ENCODE measurements at places on chromosomes 5 and 9.

DNA sequence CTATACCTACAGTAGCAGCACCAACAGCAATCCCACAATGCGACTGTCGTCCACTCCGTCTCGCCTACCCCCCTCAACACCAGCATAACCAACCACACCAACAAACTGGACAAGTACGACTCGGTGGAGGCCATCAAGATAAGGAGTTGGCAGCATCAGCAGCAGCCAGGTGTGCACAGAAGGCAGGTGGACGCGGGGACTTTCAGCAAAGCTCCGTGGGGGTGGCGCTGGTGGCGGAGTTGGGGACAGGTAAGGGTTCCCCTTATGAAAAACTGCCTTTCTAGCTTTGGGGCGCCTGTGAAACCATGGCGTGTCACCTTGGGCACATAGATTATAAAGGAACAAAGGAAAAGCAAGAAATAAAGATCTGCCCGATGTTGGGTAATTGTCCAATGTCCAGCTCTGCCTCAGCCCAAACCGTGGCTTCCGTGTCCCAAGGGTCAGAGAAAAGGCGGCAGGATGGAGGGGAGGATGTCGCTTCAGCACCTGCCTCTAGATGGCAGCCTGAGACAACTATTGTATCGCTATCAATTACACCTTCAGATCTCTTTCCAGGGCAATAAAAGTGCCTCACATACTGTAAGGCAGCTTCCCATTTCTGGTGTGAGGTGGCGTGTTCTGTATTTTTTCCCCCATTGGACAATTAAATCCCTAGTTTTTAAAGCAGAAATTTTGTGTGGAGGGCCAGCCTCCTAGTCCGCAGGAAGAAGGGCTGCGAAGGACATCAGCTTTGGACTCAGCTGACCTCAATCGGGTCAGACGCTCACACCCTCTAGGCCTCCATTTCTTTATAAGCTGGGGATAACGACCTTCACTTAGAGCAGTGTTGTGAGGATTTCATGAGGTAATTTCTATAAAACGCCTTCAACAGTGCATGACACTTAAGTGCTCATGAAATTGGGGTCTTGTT, 58.8 kb downstream of the MTRR start:
- DNase-seq, result no peak

- DNase-seq, result no peak
These were observed 232.0 kb upstream of the ANKRD55 start for GRCh38 chr5:56464935-56465768.

DNA sequence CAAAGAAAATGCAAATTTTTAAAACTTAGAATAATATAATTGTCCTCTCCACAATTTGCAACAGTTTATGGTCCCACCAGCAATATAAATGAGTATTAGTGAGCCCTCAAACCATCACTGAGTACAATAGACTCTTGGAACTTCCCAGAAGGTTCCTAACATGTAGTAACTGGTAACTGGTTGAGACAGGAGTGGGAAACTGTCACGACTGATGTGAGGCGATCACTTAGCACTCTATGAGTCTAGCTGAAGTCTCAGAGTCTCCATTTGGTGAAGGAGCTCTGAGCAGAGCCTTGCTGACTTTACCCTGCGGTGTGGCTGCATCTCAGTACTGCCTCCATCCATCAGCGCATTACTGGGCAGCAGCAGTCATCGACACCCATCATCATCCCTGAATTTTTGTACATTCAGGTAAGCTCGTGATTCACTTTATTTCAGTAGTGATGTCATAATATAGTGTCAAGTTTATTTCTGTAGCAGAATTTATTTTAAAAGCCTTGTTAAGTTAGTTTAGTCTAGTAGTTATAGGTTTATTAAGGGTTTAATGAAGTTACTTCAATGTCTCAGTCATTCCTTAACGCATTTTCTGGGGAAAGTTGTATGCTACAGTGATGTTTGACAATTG, 76.6 kb upstream of the ABCA1 start:
- DNase-seq, result no peak

- DNase-seq, result no peak
These were observed 12.9 kb downstream of the GRXCR2 start for GRCh38 chr5:145859897-145860296.

DNA sequence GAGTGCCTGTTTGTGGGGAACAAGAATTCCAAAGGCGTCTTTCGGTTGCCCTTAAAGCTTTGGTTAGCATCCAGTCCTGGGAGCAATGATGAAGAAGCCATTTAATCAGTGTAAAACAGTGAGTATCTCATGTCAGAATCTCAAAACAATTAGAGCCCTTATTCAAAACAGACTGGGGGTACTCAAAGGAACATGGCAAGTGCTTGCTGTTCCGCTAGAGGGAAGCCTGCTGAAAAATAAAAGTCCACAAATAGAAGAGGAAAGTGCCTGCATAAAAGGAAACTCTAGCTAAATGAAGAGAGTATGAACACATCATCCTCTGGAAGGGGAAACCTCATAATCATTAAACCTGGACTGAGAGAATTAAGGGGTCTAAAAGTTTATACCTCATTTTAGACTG, 26.4 kb downstream of the FBXL7 start:
- DNase-seq, result no peak

GRCh38 chr9:3458806-3459475, 66.9 kb downstream of the RFX3 start:
- DNase-seq, result no peak

GRCh38 chr9:131436376-131436775, 42.5 kb downstream of the PRRC2B start:
- DNase-seq, result no peak

DNA sequence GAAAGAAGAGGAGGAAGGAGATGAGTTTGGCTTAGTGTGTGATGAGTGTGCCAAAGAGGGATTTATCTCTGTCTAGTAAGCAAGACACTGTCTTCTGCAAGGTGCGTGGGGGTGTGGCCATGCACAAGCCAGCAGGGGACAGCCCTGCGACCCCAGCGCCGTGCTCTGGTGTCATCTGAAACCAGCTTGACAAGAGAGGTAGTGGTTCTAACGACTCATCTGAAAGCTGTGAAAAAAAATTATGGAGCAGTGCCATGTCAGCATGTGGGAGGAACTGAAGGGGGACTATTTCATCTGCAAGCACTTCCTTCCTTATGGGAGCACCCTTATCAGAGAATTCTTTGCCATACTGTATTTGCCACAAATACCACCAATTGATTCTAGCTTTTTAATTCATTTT, 398.6 kb downstream of the PSAT1 start:
- no peak for DNase-seq

- DNase-seq, result no peak
These were observed 8.9 kb downstream of the SRP19 start for GRCh38 chr5:112869948-112870347.

GRCh38 chr9:93891050-93891449, 64.1 kb downstream of the BARX1 start:
- no peak for DNase-seq

DNA sequence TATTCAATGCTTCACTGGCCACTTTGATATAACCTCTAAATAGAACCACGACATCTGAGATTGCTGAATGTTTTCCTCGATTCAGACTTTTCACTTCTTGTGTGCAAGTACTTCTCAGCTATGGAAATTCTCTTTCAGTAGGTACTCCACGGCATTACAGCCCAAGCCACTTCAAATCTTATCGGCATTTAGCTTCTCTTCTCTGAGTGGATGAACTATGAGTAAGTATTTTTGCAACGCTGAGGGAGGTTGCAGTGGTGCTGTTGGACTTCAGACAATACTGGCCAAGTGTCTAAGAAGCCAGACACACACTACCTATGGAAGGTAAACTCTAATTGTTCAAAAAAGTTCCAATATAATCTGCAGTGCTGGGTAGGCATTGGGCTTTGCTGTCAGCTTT, 60.1 kb downstream of the FBN2 start:
- DNase-seq, result no peak

DNA sequence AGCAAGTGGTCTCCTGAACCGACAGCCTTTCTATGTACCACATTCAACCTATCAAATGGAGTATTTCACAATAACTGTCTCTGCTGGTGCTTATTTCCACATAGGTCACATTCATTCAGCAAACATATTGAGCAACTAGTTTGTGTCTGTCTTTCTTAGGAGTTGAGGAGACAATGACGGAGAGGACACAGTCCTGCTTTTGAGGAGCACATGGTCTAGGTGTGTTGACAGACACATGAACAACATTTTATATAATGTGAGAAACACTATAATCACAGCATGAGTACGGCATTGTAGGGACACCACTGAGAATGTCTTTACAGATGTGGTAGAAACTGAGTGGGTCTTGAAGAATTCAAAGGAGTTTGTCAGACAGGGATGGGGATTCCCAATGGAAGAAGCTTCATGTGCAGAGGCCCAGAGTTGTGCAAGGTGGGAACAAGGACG, 28.5 kb downstream of the NFIL3 start:
- DNase-seq, result no peak

GRCh38 chr9:72574156-72574810, 52.9 kb downstream of the TMC1 start:
- DNase-seq, result no peak

- DNase-seq, result no peak
These were observed 195.4 kb downstream of the MPDZ start for GRCh38 chr9:13083963-13084528.

- no peak for DNase-seq
These were observed 14.4 kb upstream of the ZNF131 start for GRCh38 chr5:43106290-43106638.

DNA sequence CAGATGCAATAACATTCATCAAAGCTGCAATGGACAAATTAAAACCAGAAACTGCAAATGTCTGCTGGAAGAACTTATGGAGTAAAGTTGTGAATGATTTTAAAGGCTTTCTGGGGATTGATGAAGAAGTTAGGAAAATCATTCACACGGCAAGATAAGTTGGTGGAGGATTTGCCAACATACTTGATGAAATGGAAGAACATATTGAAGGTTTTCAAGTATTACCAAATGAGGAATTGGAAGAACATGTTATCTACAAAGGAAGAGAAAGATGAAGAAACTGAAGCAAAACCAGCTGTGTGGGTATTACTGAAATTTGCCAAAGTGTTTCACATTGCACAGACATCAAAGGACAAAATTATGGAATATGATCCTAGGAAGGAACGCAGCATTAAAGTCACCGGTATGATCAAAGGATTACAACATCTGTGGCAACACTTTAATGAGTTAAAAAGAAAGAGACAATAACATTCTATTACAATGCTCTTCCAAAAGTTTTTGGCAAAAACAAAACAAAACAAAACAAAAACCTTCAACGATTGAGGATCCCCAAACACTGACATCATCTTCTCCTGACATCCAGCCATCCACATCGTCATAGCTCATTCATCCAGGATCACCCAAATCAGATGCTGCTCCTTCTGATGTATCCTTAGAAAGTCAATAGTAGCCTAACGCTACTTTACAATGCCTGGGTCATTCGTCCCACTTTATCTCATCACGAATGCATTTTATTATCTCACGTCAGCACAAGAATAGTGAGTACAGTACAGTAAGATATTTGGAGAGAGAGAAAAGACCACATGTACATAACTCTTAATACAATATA, 61.3 kb upstream of the SMC5 start:
- no peak for DNase-seq

GRCh38 chr9:87461256-87461655, 36.4 kb upstream of the DAPK1 start:
- DNase-seq, result no peak

DNA sequence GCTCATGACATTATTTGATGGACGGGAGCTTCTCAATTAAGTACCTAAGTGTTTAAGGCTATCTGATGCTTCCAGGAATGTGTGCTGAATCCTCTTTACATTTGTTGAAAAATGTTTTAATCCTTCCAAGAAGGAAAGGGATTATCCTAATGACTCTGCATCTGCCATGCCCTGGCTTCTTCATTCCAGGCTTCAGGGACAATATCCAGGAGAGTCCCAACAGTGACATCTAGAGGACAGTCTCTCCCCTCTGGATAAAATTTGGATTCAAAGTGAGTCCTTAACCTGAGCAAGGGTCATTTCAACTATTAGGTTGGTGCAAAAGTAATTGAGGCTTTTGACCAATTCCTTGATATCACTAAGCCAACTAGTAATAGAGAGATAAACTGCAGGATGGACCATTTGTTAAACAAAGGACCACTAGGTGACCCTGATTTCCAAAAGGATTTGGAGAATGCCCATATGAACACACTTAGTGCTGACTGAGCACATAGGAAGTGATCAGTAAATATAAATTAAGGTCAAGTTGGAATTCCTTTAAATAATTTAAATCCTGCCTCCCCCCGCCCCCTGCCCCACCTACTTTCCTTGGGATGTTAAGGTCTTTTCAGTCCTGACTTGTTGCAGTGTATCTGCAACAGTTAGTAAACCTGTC, 19.1 kb downstream of the TNFSF8 start:
- DNase-seq, result no peak

DNA sequence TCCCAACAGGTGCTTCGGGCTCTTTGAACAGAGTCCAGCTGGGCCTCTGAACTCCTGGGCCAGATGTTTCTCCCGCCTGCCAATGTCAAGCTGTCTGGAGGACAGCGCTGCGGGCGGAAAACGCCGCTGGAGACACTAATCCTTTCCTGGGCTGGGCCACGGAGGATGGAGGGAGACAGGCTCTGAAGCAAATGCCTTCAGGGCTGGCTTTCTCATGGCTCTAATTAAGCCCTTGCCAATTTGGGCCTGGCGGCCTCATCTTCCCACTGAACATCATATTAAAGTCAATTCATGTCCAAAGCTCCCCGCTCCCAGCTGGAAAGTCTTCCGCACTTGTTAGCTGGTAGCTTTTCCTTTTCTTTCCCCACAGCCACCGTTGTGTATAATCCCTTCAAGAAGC, 72.7 kb downstream of the NTNG2 start:
- no peak for DNase-seq

DNA sequence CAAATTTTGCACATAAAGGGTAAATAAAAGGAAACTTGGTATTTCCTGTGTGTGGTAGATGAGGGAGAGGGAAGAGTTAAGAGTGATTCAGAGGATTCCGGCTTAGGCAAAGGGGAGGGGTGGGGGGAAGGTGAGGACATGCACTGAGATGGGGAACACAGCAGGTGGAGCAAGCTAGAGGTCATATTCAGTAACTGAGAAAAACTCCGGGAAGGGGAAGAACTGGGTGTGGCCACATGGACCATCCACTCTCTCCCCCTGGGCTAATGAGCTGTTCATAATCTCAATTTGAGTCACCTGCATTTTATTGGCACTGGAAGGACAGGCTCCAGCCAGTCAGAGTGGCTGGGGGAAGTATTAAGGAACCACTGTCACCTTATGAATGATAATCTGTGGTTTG, 45.1 kb upstream of the UGCG start:
- DNase-seq, result no peak

DNA sequence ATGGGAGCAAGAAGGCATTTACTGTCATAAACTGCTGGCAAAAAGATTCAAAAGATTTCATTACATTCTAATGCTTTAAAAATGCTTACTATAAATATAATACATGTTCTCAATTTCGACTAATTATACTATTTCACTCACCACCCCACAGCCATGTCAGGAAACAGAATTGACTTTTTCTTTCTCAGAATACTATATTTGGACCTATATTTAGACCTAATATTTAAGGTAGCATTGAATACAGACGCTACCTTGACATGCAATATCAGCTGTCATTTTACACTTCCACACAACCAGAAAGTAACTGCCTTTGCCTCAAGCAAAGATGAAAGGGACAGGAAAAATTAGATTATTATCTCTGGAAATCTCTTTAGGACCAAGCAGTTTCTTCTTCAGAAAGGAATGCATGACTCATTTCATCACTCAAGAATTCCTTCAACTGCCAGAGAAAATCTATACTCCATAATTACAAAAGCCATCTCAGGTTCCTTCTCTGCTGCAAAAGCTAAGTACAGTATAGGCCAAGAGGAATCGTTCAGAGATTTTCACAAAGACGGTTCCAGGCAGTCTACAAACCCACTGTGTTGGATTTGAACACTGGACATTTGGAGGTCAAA, 11.8 kb upstream of the UBE2QL1 start:
- no peak for DNase-seq

All from activated CD8-positive, alpha-beta memory T cell treated with anti-CD3 and anti-CD28 coated beads for 1 hour (primary cell).